Activated T-cell treated with anti-CD3 and anti-CD28 coated beads for 48 hours (primary cell): ENCODE measurements at places on chromosomes 2 and 18.

DNA sequence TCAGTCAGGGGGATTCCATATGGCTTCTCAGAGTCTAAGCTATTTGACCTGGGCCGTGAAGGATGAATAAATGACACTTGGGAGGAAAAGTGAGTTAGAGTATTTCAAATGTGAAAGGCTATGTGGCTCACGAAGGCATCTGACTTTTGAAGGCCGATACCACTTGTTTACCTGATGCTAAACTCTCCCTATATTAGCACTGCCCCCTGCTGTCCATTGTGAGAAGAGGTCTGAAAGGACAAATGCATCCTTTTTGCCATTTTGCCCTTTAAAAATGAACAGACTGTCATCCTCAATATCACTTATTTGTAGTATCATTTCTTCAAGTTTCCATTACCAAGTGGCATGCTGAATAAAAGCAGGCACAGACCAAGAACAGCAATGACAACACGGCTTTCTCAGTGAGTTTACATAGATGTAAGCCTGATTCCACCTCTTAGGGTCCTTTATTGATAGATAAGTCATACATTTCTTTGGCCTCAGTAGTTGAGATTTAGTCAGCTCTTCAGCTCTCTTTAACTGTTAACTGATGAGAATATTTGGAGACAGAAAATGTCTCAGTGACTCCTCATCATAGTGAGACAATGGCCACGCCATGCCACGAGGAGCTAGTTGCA lies 40.1 kb downstream of the DOCK10 start:
- no peak for DNase-seq

DNA sequence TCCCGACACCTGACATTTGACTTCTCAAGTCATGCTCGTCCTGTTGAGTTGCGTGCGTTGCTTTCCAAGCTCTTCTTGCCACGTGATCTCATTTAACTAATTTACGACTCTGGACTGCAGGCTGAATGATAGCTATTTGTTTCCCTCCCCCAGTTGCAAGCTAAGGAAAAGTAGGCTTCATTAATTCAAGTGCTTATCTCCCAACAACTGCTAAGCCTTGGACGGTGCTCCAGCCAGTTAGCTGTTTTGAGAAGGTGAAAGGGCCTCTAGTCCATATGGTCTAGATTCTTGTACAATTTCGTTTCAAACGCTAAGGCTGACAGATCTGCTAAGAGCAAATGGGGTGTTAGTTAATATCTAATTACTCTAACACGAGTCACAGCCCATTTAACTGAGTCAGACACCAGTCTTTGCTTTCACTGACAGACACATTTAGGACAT lies 21.1 kb downstream of the GPR45 start:
- no peak for DNase-seq

DNA sequence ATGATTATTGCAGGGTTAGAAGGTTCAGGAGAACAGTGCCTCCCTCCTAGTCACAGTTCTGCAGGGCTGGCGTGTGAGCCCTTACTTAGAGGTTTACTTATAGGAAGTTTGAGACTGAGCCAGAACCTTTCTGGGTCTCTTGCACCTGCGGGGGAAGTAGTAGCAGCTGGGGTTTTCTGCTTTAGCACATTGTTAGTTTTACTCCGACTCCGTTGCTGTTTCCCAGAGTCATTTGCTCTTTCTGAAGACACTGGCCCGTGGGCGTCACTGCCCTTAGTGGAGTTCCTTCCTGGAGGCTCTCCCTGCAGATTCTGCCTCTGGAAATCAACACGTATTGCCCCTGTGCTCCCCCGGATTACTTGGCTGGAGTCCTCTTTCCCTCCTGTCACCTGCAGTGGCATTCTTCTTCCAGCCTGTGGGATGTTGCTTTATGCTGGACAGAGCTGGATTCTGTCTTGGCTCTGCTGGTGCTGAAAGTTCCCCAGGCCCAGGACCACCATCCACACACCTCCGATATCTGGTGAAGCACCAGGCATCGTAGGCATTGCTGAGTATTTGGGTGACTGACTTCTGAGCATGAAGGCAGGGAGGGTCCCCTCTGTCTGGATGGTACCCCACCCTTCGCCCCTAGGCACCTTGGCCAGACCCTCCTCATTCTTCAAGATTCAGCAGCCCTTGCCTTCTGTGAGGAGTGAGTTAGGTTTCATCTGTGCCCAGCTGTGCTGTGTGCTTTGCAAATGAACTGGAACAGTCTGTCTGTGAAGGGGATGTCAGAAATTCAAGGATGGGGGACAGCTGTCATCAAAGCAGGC lies 51.7 kb downstream of the AGAP1 start:
- DNase-seq = no peak

- no peak for DNase-seq
These were observed 9.2 kb downstream of the CHST9 start for GRCh38 chr18:27175914-27176313.

- DNase-seq = no peak
These were observed 164.1 kb downstream of the KIAA1328 start for GRCh38 chr18:36993068-36993467.
